ENCODE measurements at places on chromosomes 7 and 10. TPM values are rescaled to one million over a fixed set of nuclear protein-coding genes. Genes with fewer than 3 reads are reported as not detected.

SDK1 gene
- 33.1 TPM for total RNA-seq

DNA sequence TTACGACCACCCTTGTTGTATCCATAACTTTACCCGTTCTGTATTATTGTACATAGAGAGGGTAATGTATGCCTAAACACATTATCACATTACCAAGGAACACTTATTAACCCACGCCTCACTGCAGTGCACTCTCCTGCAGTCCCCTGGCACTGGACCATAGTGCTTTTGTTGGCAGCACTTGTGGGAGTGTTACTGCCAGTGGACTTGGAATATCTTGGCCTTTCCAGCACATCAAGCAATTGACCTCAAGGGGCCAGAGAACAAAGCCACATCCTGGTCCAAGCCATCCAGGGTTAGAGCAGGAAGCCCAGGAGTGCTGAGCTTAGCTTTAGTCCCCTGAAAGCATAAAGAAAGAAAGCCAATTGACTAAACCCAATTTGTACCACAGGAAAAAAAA is 304.2 kb downstream of the PCDH15 start:
- DNase-seq, result no peak

- no peak for DNase-seq
These were observed 41.4 kb downstream of the GSDME start for GRCh38 chr7:24715661-24716479.

GRCh38 chr10:74969530-74969929 is 141.9 kb upstream of the SAMD8 start:
- DNase-seq, result no peak

- no peak for DNase-seq
These were observed 223.6 kb downstream of the MDFIC start for GRCh38 chr7:115145512-115145911.

All from cerebellum (tissue), 4 donors.